ENCODE measurements at places on chromosomes 6 and 20. TPM values are rescaled to one million over a fixed set of nuclear protein-coding genes. Genes with fewer than 3 reads are reported as not detected.
A peak's percentile ranks its signal among the peaks of the same experiment; 100 is the strongest.

DNA sequence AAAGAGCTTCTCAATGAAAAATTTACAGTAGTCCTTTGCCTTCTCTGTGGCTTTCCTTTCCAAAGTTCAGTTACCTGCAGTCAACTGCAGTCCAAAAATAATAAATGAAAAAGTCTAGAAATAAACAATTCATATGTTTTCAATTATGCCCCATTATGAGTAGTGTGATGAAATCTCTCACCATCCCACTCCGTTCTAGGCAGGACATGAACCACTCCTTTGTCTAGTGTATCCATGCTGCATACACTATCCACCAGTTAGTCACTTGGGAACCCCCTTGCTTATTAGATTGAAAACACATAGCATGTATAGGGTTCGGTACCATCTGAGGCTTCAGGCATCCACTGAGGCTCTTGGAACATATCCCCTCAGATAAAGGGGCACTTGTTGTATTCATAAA is 80.6 kb upstream of the EYA4 start:
- H3K4me3 ChIP-seq = no peak overlapping the region
- H3K36me3 ChIP-seq = no peaks in the 10 kb centered on the region
- no peaks in the 10 kb centered on the region for H3K4me1 ChIP-seq

DNA sequence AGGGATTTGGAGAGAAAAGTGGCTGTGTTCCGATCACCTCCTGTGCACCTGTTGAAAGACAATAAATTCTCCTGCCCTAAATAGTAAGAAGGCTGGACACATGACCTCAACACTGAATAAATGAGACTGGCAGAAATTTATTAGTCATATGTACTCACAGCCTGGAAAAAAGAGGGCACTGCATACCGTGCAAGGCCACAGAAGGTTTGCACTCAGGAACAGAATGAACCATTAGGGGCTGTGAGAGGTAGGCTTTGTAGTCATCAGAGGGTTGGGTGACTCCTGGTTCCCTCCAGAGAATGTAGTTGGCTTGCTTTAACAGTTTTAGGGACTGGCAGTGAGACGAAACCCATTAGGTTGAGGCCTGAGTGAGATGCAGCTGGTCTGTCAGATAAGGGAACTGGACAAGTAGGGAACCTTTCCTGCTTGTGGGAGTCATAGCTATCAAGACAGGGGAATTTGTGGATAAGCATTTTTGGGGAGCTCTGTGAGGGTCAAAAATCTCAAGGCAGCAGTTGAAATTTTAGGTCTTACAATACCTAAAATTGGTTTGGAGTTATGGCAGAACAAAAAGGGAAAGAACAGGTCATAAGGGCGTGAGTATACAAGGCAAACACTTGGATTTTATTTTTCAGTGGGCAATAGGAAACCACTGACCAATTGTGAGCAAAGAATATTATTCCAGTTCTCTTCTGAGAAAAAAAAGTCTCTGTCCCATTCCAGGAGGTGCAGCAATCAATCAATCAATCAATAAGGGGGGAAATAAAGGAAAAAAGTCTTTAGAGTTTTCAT is 67.9 kb upstream of the BTN3A2 start:
- no peaks in the 10 kb centered on the region for H3K4me1 ChIP-seq
- no peaks in the 10 kb centered on the region for H3K27me3 ChIP-seq
- no peak for DNase-seq

- H3K36me3 ChIP-seq = no peaks in the 10 kb centered on the region
- H3K4me3 ChIP-seq = no peak overlapping the region
- H3K27ac ChIP-seq = no peak overlapping the region
- no peaks in the 10 kb centered on the region for H3K4me1 ChIP-seq
- no peak for DNase-seq
- H3K27me3 ChIP-seq = peaks cover 94% of the 10 kb centered on the region
Measured at GRCh38 chr20:21707999-21708737, 2.7 kb downstream of the PAX1 start.

GRCh38 chr6:159110013-159110412 is 59.2 kb upstream of the FNDC1 start:
- no peak overlapping the region for H3K27ac ChIP-seq
- H3K27me3 ChIP-seq = no peaks in the 10 kb centered on the region
- no peaks in the 10 kb centered on the region for H3K36me3 ChIP-seq
- H3K4me1 ChIP-seq = no peaks in the 10 kb centered on the region

GRCh38 chr20:32762754-32763201 is 593 bp downstream of the DNMT3B start:
- H3K4me1 ChIP-seq = no peaks in the 10 kb centered on the region
- no peaks in the 10 kb centered on the region for H3K27me3 ChIP-seq
- no peaks in the 10 kb centered on the region for H3K36me3 ChIP-seq
- peak overlapping the region; percentile 74 for H3K4me3 ChIP-seq

DNA sequence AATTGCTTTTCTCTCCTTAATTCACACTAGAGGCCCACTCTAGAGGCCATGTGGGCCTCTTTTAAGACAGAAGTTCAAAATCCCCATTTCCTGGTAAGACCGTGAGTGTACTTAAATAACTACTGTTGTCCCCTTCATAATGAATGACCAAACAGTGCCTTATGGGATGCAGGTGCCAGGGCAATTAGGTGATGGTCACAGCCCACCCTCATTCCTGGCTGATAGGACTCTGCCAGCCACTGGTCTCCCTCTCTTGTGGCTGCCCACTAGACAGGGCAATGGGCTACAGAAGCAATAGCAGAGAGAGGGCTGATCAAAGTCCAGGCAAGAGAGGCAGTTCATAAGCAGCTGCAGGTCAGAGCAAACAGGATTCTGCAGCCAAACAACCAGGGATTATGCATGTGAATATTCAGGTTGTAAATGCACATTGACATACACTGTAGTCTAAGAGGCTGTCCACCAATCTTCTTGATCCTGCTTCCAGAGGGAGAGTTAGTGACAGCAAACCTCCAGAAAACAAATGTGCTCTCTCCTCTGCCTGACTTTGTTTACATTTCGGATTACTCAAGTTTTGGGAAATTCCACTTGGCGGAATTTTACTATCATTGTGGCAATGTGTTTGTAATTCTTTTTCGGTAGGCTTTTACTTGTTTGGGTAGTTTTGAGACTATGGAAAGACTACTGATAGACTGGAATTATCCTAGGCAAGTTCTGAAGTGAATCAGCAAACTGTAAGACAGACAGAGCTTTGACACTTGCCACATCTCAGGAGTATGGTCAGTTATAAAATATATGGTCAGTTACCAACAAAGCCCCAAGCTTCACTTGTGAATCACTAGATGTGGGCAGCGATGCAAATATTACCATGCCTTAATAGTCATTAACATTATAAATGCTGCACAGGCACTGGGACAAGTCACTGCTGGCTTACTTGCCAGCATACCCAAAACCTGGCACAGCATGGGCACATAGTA is 12.8 kb downstream of the PTPRK start:
- peak overlapping the region; percentile 4 for H3K27ac ChIP-seq
- peaks cover 30% of the 10 kb centered on the region for H3K4me1 ChIP-seq
- no peak for DNase-seq
- H3K36me3 ChIP-seq = no peaks in the 10 kb centered on the region

GRCh38 chr6:24861934-24862333 is 63.2 kb upstream of the ARMH2 start:
- H3K4me1 ChIP-seq = no peaks in the 10 kb centered on the region
- DNase-seq = no peak
- H3K27ac ChIP-seq = no peak overlapping the region
- peaks cover 29% of the 10 kb centered on the region for H3K36me3 ChIP-seq
- no peaks in the 10 kb centered on the region for H3K27me3 ChIP-seq
- no peak overlapping the region for H3K4me3 ChIP-seq

DNA sequence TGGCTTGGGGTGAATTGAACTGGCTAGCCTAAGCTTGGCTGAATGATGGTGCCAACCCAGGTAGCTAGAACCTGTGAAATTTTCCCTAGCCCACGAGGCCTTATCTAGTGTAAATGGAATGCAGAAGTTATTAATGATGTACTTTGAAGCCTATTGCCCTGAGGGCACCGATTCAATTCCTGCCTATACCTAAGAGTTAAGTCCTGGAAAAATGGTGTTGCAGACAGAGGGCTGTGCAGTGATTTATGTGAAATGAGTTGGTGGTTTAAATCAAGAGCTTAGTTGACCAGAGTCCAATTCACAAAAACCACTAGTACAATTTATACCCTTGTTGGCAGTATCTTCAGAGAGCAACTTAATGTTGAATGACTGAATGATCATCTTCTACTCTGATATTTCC is 373.8 kb upstream of the JAG1 start:
- no peak overlapping the region for H3K4me3 ChIP-seq
- no peaks in the 10 kb centered on the region for H3K4me1 ChIP-seq
- DNase-seq = no peak
- H3K27ac ChIP-seq = no peak overlapping the region
- H3K36me3 ChIP-seq = no peaks in the 10 kb centered on the region

- DNase-seq = no peak
- H3K4me3 ChIP-seq = no peak overlapping the region
- H3K36me3 ChIP-seq = no peaks in the 10 kb centered on the region
- H3K27ac ChIP-seq = no peak overlapping the region
Measured at GRCh38 chr20:38698541-38698940, 25.7 kb upstream of the SLC32A1 start.

DNA sequence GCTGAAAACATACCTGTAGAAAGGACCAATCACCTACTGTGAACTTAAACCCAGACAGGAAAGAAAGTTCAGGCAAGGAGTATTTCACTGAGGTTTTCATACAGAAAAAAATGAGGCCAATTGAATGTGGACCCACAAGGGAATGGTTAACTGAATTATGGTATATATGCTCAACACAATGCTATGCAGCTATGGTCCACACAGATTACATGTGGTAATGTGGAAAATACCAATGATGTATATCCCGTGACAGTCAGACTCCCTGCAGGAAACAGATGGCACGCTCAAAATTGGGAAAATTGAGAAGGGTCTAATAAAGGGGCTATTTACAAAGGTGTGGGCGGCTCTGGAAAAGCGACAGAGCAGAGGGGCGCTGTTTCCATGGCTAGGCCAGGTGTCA is 47.1 kb upstream of the PIM1 start:
- H3K36me3 ChIP-seq = no peaks in the 10 kb centered on the region
- no peaks in the 10 kb centered on the region for H3K4me1 ChIP-seq
- H3K27me3 ChIP-seq = no peaks in the 10 kb centered on the region

DNA sequence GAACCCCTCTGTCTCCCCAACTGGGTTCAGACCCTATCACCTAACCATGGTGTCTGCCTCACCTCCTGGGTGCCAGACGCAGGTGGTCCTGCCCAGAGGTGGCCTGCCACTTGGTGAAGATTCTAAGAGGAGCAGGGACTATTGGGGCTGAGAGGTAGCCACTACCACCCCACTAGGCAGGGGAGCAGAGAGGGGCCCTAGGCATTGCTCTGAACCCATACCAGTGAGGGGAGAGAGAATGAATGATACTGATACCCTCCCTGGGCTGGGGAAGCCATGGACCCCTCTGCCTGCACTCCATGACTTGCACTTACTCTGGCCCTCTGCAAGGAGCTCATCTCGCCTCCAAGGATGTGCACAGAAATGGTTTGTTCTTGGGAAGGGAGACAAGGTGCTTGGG is 31.7 kb upstream of the SPDEF start:
- H3K27me3 ChIP-seq = no peaks in the 10 kb centered on the region
- DNase-seq = peak; percentile 20
- H3K4me1 ChIP-seq = no peaks in the 10 kb centered on the region
- no peak overlapping the region for H3K4me3 ChIP-seq

DNA sequence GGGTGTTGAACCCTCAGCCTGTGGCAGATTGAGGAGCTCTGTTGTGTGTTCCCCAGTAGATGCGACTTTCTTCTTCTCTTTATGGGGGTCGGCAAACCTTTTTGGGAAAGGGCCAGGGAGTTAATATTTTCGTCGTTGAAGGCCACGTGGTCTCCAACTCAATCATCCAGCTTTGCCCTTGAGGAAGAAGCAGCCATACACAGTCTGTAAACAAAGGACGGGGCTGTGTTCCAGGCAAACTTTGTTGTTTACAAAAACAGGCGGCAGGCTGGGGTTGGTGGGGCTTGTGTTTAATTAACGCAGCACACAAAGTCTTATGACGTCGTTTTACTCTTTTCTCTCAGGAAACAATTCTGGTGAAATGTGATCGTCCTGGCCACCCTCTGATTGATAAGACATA is 20.2 kb downstream of the KIF25 start:
- no peak overlapping the region for H3K4me3 ChIP-seq
- no peaks in the 10 kb centered on the region for H3K36me3 ChIP-seq
- no peaks in the 10 kb centered on the region for H3K4me1 ChIP-seq
- no peak overlapping the region for H3K27ac ChIP-seq
- no peak for DNase-seq

- peak overlapping the region; percentile 89 for H3K27ac ChIP-seq
- peak overlapping the region; percentile 77 for H3K4me3 ChIP-seq
- H3K27me3 ChIP-seq = no peaks in the 10 kb centered on the region
- no peak for DNase-seq
- no peaks in the 10 kb centered on the region for H3K36me3 ChIP-seq
Measured at GRCh38 chr6:116255246-116255800, 1.4 kb upstream of the TSPYL4 start.

GRCh38 chr6:126227833-126228702 is 111.8 kb upstream of the CENPW start:
- H3K27me3 ChIP-seq = no peaks in the 10 kb centered on the region
- no peak for DNase-seq
- H3K27ac ChIP-seq = no peak overlapping the region

DNA sequence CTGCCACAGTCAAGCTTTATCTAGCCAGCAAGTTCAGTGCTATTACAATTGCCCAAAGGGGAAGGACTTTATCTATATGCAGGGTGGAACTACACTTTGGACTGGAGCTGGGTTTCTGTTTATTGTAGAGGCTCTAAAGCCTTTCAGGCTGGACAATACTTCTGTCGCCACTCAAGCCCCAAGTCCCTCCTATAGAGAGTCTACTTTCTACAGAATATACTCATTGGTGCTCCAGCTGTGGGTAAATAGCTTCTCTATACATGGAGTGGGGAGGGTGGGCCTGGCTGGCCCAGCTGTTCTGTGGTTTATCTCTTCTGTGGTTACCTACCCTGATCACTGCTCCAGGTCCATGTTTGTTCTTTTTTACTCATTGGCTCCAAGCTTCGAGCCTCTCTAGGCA is 151.8 kb upstream of the MYLIP start:
- H3K27me3 ChIP-seq = no peaks in the 10 kb centered on the region
- H3K4me3 ChIP-seq = no peak overlapping the region
- H3K27ac ChIP-seq = no peak overlapping the region
- H3K4me1 ChIP-seq = no peaks in the 10 kb centered on the region
- no peaks in the 10 kb centered on the region for H3K36me3 ChIP-seq

GRCh38 chr6:122558080-122558479 is 52.1 kb upstream of the PKIB start:
- H3K4me1 ChIP-seq = no peaks in the 10 kb centered on the region
- H3K36me3 ChIP-seq = no peaks in the 10 kb centered on the region
- no peaks in the 10 kb centered on the region for H3K27me3 ChIP-seq
- no peak for DNase-seq

- peaks cover 3% of the 10 kb centered on the region for H3K4me1 ChIP-seq
- DNase-seq = no peak
- no peak overlapping the region for H3K4me3 ChIP-seq
Measured at GRCh38 chr6:13697857-13698256, 13.8 kb downstream of the RANBP9 start.

- H3K27me3 ChIP-seq = no peaks in the 10 kb centered on the region
- no peak overlapping the region for H3K27ac ChIP-seq
- no peaks in the 10 kb centered on the region for H3K36me3 ChIP-seq
- no peak overlapping the region for H3K4me3 ChIP-seq
- DNase-seq = no peak
Measured at GRCh38 chr20:10487142-10488136, 52.3 kb downstream of the SLX4IP start.

Gene ID1
- 230 TPM for total RNA-seq

Gene PNLDC1
- not detected for total RNA-seq

Gene ECT2L
- not detected for total RNA-seq

Gene GPX5
- total RNA-seq = not detected

Gene CGA
- not detected for total RNA-seq

Gene ERVFRD-1
- total RNA-seq = not detected

Gene TXNDC5
- 54.0 TPM for total RNA-seq

Data from sigmoid colon (tissue), 7 donors.